ENCODE measurements at places on chromosomes 5 and 9.

DNA sequence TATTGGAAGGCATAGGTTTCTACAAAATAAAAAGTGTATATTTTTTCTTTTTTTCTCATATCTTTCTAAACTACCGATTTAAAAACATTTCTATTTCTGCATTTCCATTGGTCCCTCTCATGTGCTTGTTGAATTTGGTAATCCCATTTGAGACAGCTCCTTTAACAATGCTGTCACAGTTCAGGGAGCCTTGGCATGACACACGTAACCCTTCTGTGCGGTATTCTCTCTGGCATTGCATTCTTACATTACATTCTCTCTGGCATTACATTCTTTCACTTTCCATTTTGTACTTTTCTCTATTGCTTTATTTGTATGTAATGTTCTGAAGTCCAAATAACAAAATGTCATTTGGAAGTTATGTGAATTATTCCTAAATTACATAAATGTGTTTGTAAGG, 150.7 kb upstream of the RASGRF2 start:
- DNase-seq: no peak

DNA sequence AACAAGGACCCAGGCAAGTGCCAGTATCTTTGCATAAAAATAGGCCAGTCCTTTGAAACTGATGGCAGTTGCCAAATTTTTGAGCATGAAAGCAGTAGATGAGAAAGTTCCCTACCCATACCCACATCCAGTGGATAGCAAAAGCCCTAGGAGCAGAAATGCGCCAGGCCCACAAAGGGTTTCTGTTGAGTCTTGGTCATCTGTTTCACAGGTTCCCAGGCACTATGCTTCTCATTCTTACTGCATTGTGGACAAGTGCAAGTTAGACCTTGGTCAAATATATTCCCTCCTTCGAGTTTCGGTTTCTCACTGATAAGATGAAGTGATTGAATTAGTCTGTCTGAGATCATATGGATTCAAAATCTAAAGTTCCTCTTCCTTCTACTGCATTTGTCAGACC, 152.3 kb downstream of the NR3C1 start:
- DNase-seq: no peak

DNA sequence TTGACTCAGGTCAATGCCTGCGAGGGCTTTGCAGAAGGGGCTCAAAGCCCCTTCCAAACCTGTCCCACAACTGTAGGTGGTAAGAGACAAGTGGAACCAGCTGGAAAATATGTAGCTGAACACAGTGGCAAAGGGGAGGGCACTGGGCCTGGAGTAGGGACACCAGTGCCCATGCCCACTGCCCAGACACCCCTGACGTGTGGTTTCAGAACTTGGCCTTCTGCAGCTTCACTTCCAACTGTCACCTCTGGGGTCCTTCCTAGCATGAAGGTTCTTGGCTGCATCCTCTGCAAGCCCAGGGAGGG, 233.1 kb upstream of the IRX1 start:
- no peak for DNase-seq

DNA sequence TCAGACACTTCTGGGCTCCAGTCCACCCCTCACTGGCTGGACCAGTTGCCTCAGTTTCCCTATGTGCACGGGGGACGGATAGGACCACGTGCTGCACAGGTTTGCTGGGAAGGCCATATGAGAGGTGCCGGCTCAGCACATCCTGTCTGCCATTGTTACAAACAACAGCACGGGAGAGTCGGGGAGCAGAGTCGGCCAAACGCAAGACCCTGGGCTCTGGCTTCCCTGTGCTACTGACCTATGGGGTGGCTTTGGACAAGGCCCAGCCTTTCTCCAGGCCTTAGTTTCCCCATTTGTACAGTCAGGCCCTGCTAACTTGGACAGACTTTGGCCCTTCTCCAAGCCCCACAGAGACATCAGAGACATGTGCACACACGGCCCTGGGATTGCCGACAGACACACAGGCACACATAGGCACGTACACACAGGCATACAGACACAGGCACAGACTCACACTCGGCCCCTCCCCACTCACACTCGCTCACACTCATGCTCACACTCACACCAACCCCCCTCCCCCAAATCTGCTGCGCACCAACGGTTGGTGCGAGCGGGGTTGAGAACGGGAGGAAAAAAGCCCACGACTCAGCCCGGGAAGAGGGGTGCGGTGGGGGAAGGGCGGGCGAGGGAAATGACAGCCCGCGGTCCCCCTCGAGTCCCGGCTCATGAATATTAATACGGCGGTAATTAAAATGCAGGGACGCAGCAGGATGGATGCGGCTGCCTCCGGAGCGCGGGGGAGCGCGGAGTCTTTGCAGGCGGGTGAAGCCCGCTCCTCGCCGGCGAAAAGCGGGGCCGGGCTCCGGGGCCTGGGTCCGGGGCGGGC, 133.0 kb downstream of the C9orf50 start:
- DNase-seq: no peak

- DNase-seq: no peak
Observed at GRCh38 chr5:134043793-134044792, 39.3 kb upstream of the VDAC1 start.

DNA sequence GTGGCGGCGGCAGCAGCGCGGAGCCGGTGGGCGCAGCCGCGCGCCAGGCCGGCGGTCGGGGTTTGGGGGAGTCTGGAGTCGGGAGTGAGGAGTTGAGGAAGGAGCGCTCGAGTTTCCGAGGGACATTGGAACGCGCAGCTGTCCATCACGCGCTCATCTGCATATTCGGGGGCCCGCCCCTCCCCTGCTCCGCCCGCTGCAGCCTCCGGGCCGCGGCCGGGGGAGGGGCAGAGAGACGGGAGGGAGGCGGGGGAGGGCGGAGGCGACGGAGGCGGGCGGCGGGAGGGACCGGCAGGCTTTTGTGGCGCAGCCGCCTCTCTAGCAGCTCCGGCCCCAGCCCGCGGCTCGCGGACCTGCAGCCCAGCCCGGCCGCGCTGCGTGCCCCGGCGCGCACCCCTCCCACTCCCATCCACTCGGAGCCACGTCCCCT, at the start of gene IRX2:
IRX2 (minus strand) TSS at position 86 of the 430 bp plus-strand sequence. CDS start 264 bp downstream, outside the sequence.
- peak; percentile 73 for DNase-seq

DNA sequence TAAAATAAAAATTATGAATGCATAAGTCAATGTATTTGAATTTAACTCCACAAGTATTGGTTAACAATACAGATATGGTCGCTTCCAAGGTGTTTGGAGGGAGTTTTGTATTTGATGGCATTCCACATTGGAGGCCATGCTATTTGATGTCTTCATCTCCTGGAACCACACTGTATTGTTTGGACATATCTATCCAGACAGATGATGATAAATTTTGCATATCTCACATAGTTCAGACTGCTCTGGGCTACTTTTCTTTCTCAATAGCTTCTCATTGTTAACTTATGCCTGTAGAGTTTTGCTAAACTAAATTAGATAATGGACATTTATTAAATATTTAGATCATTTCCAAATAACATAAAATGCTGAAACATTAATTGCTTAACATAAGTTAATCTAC, 58.0 kb downstream of the CDKN2A start:
- no peak for DNase-seq

- DNase-seq: no peak
Observed at GRCh38 chr5:36277521-36278176, 24.1 kb downstream of the RANBP3L start.

- DNase-seq: no peak
Observed at GRCh38 chr9:137065336-137065967, 4.9 kb downstream of the SAPCD2 start.

- DNase-seq: no peak
Observed at GRCh38 chr5:44708602-44709001, 100.1 kb upstream of the MRPS30 start.

- peak; percentile 68 for DNase-seq
Observed at GRCh38 chr5:173789031-173789920, 98.9 kb upstream of the CPEB4 start.

DNA sequence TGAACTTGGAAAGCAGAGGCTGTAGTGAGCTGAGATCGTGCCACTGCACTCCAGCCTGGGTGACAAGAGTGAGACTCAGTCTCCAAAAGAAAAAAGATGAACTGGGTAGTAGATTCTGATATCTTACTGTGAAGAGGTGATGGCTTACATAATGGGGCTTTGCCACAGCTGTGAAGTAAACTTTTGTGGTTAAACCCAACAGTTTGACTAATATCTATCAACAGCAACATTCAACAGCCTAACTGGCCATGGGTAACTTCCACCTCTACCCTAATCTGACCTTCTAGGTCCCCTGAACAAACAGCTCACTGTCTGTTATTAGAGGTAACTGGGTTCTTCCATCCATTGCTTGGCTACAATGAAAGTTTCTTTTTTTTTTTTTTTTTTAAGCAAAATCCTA, 52.1 kb downstream of the TLE1 start:
- DNase-seq: no peak

GRCh38 chr5:79847561-79847960, 143.5 kb downstream of the MTX3 start:
- no peak for DNase-seq

- no peak for DNase-seq
Observed at GRCh38 chr5:123844873-123845272, 332.9 kb downstream of the CSNK1G3 start.

DNA sequence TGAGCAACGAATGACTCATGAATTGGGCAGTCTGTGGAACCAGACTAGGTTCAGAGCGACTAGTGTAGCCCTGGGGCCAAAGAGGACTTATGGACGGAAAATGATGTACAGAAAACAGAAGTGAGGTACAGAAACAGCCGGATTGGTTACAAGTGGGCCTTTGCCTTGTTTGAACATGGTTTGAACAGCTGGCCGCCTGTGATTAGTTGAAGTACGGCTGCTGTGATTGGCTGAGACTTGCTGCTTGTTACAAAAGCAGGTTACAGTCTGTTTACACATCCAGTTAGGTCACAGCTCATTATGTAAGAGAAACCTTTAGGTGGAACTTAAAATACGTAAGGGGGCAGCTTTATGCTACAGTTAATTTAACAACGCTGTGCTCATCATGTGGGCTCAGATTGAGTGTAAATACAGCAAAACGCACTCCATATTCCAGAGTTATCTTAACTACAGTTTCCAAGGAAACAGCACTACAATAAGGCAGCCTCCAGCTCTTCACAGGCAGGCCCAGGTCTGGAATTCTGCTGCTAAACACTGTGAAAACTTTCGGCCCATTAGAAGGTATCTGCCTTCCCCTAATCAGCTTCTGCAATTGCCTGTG, 6.5 kb downstream of the AMACR start:
- no peak for DNase-seq

- DNase-seq: no peak
Observed at GRCh38 chr5:77957931-77958521, 181.9 kb upstream of the TBCA start.

DNA sequence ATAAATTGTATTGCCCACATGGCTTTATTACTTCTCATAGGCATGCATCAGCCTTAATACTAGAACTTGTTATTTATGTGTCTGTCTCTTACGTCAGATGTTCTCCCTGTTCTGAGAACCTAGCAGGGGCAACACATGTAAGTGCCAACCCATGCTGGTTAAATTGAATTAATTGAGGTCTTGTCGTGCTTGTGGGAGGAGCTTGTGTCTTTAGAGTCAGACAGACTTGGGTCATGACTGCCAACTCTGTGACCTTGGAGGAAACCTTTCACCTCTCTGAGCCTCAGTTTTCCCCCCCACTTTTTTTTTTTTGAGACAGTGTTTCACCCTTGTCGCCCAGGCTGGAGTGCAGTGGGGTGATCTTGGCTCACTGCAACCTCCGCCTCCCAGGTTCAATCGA, 2.2 kb upstream of the MEGF9 start:
- no peak for DNase-seq

GRCh38 chr5:44875661-44876605, 67.2 kb downstream of the MRPS30 start:
- DNase-seq: peak; percentile 20

DNA sequence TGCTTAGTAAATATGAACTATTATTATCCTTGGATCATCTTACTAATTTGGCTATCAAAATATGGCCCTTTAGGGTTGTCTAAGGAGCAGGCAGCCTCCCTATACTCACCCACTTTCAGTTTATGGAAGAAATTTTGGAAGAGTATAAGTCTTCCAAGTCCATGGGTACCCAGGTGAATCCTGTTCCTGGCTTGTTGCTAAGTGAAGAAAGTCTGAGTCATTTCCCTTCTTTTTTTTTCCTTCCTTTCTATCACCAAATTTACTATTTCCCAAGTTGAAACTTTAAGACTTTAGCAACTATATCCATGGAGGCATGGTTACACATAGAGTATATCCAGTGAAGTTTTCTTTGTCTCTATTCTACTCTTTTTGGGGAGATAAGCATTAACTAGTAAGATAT, 184.0 kb upstream of the ACTBL2 start:
- no peak for DNase-seq

- no peak for DNase-seq
Observed at GRCh38 chr9:89477811-89478630, 19.9 kb downstream of the SEMA4D start.

- no peak for DNase-seq
Observed at GRCh38 chr9:109582386-109582785, 84.3 kb upstream of the PTPN3 start.

- DNase-seq: no peak
Observed at GRCh38 chr9:105191508-105192121, 52.8 kb upstream of the SLC44A1 start.

- DNase-seq: no peak
Observed at GRCh38 chr5:93359960-93360305, 221.1 kb downstream of the NR2F1-AS1 start.

DNA sequence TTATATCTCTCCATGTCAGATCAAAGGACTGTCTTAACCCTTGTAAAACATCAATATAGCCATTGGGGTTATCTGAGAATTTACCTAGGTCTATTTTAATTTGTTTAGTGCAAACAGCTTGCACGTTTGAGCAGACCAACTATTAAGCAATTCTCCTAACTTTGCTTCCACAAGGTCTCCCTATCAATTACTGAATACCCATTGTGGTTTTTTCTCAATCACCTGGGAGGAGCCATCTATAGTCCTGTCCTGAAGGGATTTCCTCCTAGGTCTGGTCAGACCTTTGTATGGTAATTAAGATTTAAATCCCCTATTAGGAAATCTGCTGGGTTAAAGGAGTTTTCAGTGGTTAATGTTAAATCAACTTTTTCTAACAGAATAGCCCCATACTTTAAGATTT, 48.9 kb upstream of the S1PR3 start:
- DNase-seq: no peak

- no peak for DNase-seq
Observed at GRCh38 chr5:170067152-170067551, 38.5 kb upstream of the FOXI1 start.

- no peak for DNase-seq
Observed at GRCh38 chr9:96668868-96669534, 13.9 kb upstream of the PRXL2C start.

DNA sequence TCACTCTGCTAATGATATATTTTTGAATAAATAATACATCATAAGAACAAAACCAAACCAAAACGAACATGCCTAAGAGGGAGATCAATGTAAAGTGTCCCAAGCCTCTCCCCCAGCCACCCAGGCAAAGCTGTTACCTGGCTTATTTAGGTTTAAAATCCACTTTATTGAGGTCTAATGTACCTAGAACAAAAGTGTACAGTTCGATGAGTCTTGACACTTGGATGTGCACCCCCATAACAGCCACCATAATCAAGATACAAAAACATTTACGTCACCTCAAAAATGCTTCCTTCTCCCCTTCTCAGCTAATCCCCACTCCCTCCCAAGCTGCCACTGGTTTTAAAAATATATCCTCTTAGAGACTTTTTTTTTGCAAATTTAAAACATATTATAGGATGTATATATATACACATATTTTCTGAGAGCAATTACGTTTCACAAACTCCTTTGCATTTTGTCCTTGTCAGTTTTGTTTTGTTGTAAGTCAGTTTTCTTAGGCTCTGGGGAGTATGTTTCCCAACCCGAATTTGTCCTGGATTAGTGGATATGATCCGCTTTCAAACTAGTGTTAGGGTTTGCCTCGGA, 8.3 kb upstream of the NKX2-5 start:
- DNase-seq: no peak

GRCh38 chr9:92547356-92547755, 11.6 kb upstream of the ECM2 start:
- no peak for DNase-seq

GRCh38 chr9:94758880-94759279, 32.4 kb downstream of the AOPEP start:
- no peak for DNase-seq

Data from T1000 (cell line).